ENCODE measurements at places on chromosomes 2 and 18. TPM values are rescaled to one million over a fixed set of nuclear protein-coding genes. Genes with fewer than 3 reads are reported as not detected.

The LTBP1 gene
- 22.1 TPM for total RNA-seq

The FNDC4 gene
- 10.0 TPM for total RNA-seq

The NOL4 gene
- not detected for total RNA-seq

GRCh38 chr2:203407496-203407895, 79.3 kb downstream of the ABI2 start:
- DNase-seq, result no peak

DNA sequence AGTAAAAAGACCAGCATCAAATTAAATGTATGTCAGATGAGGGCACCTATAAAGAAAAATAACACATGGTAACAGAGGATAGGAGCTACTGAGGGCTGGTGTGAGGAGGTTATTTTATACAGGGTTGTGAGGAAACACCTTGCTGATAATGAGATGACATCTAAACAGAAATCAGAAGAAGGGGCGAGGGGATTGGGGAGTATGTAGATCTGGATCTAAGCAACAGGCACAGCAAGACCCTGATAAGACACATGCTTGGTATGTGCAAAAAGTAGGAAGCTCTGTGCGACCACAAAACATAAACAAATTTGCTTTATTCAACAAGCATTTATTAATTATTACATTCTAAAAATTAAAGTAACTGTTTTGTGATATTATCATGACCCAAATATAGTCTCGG, 295.4 kb downstream of the ZEB2 start:
- DNase-seq, result no peak

DNA sequence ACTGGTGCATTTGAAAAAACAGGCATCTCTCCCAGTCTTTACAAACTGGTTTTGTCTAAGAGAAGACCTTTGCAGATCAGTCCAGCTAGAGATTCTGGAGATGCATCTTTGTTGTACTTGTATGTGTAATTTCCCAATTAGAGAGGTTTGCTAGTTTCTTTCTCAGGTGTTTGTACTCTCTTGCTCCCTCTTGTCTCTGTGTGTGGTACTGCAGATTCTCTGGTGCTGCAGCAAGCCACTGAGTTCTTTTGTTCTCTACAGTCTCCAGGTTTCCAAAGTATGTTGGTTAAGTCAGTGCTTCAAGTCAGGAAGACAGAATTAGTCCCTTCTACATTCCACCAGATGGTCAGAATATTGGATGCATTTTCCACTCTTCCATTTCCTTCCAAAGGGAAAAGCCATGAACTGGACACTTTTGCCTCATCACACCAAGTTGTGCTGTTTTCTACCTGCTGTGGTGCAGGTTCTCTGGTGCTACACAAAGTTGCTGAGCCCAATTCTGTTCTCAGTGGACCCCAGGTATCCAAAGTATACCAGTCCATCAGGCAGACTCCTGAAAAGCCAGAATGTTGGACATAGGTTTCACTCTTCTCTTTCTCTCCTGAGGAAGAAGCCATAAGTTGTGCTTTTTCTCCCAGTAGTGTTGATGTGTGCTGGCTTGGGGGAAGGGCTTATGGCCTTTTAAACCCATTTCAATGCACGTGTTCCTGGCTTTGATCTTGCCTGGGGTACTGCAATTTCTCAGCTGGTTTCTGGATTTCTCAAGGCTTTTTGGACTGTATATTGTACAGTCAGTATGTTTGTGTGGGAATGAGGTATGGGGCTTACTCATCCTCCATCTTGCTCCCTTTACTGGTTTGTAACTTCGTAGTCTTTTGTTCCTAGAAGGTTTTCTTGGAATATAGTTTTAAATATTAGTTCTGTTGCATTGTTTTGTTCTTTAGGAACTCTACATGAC, 29.8 kb downstream of the EPC2 start:
- DNase-seq, result no peak

Measured in dermis microvascular lymphatic vessel endothelial cell (primary cell).